ENCODE measurements at places on chromosomes 16 and 17. TPM values are rescaled to one million over a fixed set of nuclear protein-coding genes. Genes with fewer than 3 reads are reported as not detected.

DNA sequence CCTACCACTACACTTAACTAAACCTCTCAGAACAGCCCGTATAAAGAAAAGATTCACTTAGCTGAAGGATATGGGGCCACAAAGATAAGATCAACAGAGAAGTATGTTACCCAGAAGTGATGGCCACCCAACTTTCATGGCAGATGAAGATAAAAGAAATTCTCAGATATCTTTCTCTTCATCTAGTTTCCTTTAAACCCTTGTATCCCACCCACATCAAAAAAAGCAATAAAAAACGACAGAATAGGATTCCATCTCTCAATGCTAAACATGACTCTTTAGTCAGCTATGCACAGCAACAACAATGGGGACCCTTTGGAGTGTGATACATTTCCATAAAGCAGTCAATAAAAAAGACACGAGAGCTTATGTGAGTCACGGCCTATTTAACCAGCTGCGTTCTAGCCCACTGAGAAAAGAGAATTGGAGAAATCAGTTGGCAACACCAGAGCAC is 86.6 kb downstream of the SNX11 start:
- no peak overlapping the region for H3K27ac ChIP-seq
- H3K27me3 ChIP-seq, result no peaks in the 10 kb centered on the region
- no peak for DNase-seq
- H3K4me3 ChIP-seq, result no peak overlapping the region
- H3K4me1 ChIP-seq, result no peaks in the 10 kb centered on the region

DNA sequence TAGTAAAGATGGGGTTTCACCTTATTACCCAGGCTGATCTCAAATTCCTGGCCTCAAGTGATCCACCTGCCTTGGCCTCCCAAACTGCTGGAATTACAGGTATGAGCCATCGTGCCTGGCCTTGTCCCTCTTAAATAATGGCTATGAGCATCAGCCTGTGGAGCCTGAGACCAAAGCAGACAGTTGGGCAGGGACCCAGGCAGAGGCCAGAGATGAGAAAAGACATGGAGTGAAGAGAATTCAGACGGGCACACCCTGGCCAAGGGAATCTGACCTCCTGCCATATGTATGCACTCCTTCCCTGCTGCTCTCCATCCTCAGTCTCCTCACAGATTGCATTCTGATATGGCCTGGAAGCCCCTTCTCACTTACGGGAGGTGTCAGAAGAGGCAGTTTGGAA is 98.4 kb upstream of the DNAH9 start:
- H3K4me3 ChIP-seq, result no peak overlapping the region
- no peaks in the 10 kb centered on the region for H3K36me3 ChIP-seq
- no peaks in the 10 kb centered on the region for H3K27me3 ChIP-seq
- H3K4me1 ChIP-seq, result no peaks in the 10 kb centered on the region
- DNase-seq, result no peak

- H3K4me3 ChIP-seq, result peak overlapping the region; percentile 99
- H3K4me1 ChIP-seq, result peaks cover 32% of the 10 kb centered on the region
- DNase-seq, result peak; percentile 77
- no peaks in the 10 kb centered on the region for H3K27me3 ChIP-seq
- H3K27ac ChIP-seq, result peak overlapping the region; percentile 97
Measured at GRCh38 chr17:28643983-28644786, 773 bp downstream of the BLTP2 start.

DNA sequence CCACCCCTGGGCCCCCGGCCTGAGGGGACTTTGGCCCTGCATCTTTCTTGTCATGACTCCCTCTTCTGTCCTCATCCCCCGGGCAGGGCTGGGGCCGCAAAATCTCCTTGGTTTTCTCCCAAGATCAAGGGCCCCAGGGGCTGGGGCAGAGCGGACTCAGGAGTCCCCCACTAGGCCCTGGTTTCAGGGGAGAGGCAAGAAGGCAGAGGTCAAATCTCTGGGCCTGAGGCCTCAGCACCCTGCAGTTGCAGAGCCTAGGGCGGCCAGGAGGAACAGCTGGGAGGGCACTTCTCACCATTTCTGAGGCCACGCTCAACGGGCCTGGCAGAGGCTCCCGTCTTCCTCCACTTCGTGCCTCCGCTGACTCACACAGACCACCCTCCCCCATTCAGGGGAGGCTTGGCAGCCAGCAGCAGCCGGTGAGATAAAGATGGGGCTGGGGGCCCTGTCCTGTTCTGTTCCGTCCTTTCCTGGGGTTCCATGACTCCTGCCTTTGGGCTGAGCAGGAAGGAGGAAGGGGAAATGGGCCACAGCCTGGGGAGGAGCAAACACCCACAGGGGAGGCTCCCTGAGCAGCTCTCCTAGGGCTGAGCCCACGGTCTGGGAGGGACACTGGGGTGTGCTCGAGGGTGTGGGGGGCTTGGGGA is 12.4 kb downstream of the ZSCAN10 start:
- no peaks in the 10 kb centered on the region for H3K36me3 ChIP-seq
- H3K27ac ChIP-seq, result peak overlapping the region; percentile 85

SP6 gene
- 6.4 TPM for total RNA-seq

- peaks cover 70% of the 10 kb centered on the region for H3K27me3 ChIP-seq
- H3K4me3 ChIP-seq, result no peak overlapping the region
- no peak for DNase-seq
- H3K4me1 ChIP-seq, result peaks cover 17% of the 10 kb centered on the region
- H3K27ac ChIP-seq, result no peak overlapping the region
- no peaks in the 10 kb centered on the region for H3K36me3 ChIP-seq
Measured at GRCh38 chr16:3190949-3191353, 2.9 kb downstream of the OR1F1 start.

DNA sequence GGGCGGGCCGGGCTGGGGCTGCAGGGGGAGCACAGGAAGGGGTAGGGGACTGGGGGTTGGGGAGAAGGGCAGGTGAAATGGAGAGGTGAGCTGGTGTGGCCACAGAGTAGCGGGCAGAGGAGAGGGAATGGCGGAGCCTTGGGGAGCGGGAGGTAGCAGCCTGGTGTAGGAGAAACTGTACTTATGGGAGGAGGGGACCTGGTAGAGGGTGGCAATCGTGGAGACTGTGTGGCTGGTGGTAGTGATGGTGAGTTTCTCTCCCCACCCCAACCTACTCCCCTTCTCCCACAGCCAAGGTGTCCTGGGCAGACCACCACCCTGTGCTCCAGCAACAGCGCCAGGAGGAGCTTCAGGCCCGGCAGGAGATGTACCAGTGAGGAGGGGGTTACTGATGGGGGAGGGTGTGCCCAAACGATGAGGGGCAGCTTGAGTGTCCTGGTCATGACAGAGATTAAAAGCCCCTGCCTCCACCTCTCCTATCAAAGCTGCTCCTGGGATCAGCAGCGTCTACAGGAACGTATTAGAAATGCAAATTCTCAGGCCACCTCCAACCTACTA is 831 bp downstream of the ALOX15B start:
- peaks cover 24% of the 10 kb centered on the region for H3K4me1 ChIP-seq
- H3K4me3 ChIP-seq, result peak overlapping the region; percentile 51

GRCh38 chr16:85981826-85982562 is 83.0 kb downstream of the IRF8 start:
- DNase-seq, result no peak
- H3K27me3 ChIP-seq, result no peaks in the 10 kb centered on the region
- no peak overlapping the region for H3K4me3 ChIP-seq
- no peaks in the 10 kb centered on the region for H3K36me3 ChIP-seq

DNA sequence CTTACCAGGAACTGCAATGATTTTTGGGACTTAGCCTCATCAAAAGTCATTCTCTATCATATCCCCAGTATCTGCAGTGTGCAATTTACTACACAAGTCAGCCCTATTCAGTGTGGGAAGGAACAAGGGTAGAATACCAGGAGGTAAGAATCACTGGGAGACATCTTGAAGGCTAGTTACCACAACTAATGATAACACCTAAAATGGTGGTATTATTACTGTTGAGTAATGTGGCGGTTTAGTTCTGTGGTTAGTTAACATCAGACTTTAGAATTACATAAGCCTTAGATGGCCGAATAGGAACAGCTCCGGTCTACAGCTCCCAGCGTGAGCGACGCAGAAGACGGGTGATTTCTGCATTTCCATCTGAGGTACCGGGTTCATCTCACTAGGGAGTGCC is 567.9 kb upstream of the CDH11 start:
- no peak for DNase-seq
- no peak overlapping the region for H3K27ac ChIP-seq
- no peak overlapping the region for H3K4me3 ChIP-seq
- H3K4me1 ChIP-seq, result no peaks in the 10 kb centered on the region
- H3K36me3 ChIP-seq, result no peaks in the 10 kb centered on the region

- no peaks in the 10 kb centered on the region for H3K27me3 ChIP-seq
- no peaks in the 10 kb centered on the region for H3K36me3 ChIP-seq
- no peak for DNase-seq
- no peak overlapping the region for H3K4me3 ChIP-seq
- H3K27ac ChIP-seq, result no peak overlapping the region
- no peaks in the 10 kb centered on the region for H3K4me1 ChIP-seq
Measured at GRCh38 chr16:77393955-77394354, 40.9 kb downstream of the ADAMTS18 start.

DNAAF8 gene
- total RNA-seq, result 19.1 TPM

SEPTIN12 gene
- total RNA-seq, result not detected

CD19 gene
- total RNA-seq, result 1.3 TPM

DNA sequence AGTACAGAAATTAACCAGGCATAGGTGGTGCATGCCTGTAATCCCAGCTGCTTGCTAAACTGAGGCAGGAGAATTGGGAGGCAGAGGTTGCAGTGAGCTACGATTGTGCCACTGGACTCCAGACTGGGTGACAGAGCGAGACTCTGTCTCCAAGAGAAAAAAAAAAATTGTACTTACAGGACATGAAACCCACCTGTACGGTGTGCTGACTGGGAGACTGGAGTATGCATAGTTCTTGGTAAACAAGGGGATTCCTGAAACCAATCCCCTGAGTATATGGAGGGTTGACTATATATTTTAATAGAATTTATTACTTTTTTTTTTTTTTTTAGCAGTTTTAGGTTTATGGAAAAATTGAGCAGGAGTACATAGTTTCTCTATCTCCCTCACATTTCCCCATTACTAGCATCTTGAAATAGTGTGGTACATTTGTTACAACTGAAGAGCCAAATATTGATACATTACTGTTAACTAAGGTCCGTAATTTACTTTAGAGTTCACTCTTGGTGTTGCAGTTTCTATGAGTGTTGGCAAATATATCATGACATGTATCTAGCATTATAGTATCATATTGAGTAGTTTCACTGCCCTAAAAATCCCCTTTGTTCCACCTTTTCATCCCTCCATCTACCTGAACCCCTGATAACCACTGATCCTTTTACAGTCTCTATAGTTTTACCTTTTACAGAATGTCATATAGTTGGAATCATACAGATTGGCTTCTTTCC is 19.3 kb downstream of the TENT4B start:
- no peak overlapping the region for H3K4me3 ChIP-seq
- no peak for DNase-seq
- H3K4me1 ChIP-seq, result peaks cover 34% of the 10 kb centered on the region
- no peaks in the 10 kb centered on the region for H3K36me3 ChIP-seq
- no peak overlapping the region for H3K27ac ChIP-seq
- no peaks in the 10 kb centered on the region for H3K27me3 ChIP-seq

DNA sequence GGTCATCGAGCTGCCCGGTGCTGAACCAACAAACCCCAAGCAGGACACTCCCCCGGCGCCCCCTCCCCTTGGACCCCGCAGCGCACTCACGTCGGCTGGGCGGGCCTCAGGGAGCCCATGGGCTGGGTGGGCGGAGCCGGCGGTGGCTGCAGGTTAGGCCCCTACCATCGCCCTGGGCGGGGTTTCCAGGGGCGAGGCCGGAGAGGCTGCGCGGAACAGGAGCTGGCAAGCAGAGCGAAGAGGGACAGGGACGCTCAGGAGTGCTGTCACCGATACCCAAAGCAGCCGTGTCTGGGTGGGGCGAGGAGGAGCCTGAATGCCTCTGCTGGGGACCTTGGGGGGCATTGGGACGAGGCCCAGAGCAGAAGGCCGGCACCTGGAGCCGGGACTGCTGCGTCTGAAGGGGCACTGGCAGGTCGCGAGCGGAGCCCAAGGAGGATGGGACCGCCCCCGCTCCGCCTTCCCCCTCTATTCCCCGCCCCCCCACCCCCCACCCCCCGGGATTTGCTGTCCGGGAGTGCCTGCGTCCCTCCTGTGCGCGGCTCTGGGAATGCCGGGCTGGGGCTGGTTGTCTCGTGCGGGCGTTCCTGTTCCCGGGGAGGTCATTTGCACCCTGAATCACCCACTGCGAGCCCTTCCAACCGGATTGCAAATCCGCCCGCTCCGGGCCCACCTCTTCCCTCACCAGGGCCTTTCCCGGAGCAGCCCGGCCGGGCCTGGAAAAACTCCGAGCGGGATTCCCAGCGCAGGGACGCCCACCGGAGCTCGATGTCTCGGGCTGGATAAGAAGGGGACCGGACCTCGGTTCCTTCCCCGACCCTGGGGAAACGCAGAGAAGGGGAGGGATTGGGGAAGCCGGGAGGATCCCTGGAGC is 902 bp downstream of the ARHGAP27 start:
- H3K4me3 ChIP-seq, result peak overlapping the region; percentile 55
- H3K4me1 ChIP-seq, result peaks cover 57% of the 10 kb centered on the region
- peak; percentile 97 for DNase-seq
- no peaks in the 10 kb centered on the region for H3K27me3 ChIP-seq
- peaks cover 3% of the 10 kb centered on the region for H3K36me3 ChIP-seq

- DNase-seq, result no peak
- H3K4me3 ChIP-seq, result no peak overlapping the region
- H3K27ac ChIP-seq, result no peak overlapping the region
- H3K4me1 ChIP-seq, result no peaks in the 10 kb centered on the region
Measured at GRCh38 chr16:68985268-68985667, 120.2 kb upstream of the HAS3 start.

CCL17 gene
- not detected for total RNA-seq

DNA sequence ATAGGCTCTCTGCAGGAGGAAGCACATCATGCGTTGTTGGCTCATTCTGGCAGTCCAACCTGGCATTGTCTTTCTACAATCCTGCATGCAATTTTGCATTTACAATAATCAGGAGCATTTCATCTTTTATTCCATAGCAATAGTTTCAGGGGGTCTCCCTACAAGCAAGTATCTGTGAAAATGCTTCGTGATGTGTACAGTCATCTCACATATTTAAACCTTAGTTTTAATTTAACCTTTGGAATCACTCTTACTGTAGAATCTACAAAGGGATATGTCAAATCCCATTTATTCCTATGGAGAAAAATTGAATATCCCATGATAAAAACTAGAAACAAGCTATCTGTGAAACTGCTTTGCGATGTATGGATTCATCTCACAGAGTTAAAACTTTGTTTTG is 112.0 kb upstream of the WSB1 start:
- H3K36me3 ChIP-seq, result no peaks in the 10 kb centered on the region
- DNase-seq, result no peak
- no peaks in the 10 kb centered on the region for H3K4me1 ChIP-seq
- no peaks in the 10 kb centered on the region for H3K27me3 ChIP-seq
- no peak overlapping the region for H3K4me3 ChIP-seq

HIC1 gene
- 23.9 TPM for total RNA-seq

DNA sequence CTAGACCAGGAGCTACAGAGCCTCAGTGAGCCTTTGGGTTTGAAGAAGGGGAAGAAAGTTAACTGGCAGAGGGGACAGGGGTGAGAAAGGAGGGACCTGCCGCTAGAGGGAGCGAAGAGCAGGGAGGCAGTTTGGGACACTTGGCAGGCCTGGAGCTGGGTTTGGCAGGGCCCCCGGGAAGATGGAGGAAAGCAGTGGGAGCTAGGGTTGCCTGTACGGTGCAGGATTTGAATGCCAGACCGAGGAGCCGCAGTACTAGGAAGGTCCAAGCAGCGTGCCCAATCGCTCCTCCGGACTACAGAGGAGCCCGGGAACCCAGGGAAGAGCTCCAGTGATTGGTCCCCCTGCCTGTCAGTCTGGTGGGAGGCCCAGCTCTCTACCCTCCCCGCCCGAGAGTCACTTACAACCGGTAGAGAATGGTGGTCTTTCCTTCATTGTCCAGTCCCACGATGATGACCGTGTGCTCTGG is 1.3 kb downstream of the ARL5C start:
- H3K4me3 ChIP-seq, result peak overlapping the region; percentile 37
- H3K4me1 ChIP-seq, result peaks cover 25% of the 10 kb centered on the region
- peaks cover 8% of the 10 kb centered on the region for H3K27me3 ChIP-seq
- no peaks in the 10 kb centered on the region for H3K36me3 ChIP-seq
- peak overlapping the region; percentile 32 for H3K27ac ChIP-seq

KIFC3 gene
- total RNA-seq, result 96.8 TPM
